AG09309 (cell line): ENCODE measurements at places on chromosomes 12 and 14.

GRCh38 chr12:117042862-117043261 is 56.4 kb downstream of the TESC start:
- no peak for DNase-seq

GRCh38 chr12:24591715-24592440 is 357.0 kb downstream of the BCAT1 start:
- DNase-seq = no peak

DNA sequence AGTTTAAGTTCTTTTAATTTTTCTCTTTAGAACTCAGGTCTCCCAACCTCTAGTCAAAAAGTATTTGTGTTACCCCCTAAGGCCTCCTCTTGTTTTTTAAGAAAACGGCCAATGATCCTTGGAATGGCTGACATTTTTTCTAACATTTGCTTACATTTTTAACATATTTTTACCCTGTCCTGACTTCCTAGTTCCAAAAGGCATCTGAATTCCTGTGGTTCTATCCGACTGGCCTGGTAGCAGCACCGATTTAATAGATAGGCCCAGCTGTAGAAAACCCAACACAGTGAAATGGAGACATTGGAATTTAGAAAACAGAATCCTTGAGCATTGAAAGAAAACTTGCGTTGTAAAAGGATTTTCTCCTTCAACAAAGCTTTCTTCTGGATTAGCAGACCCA is 134.7 kb upstream of the GSC start:
- DNase-seq = no peak

GRCh38 chr12:5779401-5779800 is 165.7 kb downstream of the ANO2 start:
- DNase-seq = no peak

- DNase-seq = no peak
Observed at GRCh38 chr12:18570543-18570942, 167.3 kb downstream of the PLCZ1 start.

- no peak for DNase-seq
Observed at GRCh38 chr14:50999726-51000125, 55.4 kb upstream of the PYGL start.

DNA sequence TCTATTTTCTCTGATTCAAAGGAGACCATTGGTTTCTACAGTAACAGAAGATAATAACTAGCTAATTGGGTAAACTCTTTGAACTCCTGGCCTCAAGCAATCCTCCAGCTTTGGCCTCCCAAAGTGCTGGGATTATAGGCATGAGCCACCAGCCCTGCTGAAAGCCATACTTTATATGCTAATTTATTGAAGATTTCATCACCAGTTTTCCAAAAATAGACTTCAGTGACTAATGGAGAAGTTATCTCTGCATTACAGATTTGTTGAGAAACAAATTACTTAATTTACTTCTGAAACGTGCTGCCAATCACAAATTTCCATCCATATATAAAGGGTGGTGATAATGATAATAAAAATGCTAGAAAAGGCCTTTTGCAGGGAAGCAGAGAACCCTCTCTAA is 1758.1 kb upstream of the SEL1L start:
- no peak for DNase-seq

- no peak for DNase-seq
Observed at GRCh38 chr14:35988550-35988949, 162.4 kb downstream of the BRMS1L start.

- no peak for DNase-seq
Observed at GRCh38 chr12:132158677-132159554, 14.7 kb downstream of the NOC4L start.

DNA sequence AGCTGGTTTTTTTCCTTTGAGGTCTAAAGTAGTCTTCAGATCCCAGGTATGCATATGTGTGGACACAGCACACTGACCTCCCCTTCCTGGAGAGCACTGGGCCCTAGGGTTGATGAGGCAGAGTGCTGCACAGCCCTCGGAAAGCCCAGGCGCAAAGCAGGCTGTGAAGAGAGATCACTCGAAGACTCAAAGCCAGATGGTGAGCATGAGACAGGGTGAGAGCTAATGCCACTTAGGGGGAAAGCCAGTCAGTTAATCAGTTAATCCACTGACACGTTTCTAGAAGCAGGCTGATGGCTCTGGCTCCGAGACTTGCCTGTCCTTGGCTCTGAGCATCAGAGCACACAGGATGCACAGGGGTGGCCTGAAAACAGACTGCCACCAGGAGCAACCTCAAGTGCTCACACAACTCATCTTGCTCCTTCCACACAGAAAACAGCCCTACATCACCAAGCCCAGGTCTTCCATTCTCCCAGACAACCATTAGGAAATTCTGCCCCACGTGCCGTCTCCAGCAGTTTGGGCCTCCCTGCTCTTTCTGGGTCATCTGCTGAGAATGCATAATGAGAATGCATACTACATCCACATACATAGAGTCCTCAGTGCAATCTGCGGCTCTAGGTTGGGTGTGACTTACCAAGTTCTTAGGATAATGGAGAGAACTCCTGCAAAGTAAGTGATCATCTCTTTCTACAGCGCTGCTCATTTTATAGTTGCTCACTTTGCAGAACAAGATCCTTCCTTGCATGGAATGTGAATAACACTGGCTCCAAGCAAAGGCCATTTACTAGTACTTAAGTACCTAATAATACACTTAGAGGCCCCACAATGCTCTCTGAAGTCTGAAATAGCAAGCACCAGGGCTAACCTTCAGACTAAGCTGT is 12.0 kb downstream of the AQP6 start:
- DNase-seq = no peak

GRCh38 chr12:44628180-44628579 is 247.9 kb downstream of the NELL2 start:
- DNase-seq = no peak

- DNase-seq = no peak
Observed at GRCh38 chr12:3791256-3791874, 38.5 kb upstream of the CRACR2A start.

DNA sequence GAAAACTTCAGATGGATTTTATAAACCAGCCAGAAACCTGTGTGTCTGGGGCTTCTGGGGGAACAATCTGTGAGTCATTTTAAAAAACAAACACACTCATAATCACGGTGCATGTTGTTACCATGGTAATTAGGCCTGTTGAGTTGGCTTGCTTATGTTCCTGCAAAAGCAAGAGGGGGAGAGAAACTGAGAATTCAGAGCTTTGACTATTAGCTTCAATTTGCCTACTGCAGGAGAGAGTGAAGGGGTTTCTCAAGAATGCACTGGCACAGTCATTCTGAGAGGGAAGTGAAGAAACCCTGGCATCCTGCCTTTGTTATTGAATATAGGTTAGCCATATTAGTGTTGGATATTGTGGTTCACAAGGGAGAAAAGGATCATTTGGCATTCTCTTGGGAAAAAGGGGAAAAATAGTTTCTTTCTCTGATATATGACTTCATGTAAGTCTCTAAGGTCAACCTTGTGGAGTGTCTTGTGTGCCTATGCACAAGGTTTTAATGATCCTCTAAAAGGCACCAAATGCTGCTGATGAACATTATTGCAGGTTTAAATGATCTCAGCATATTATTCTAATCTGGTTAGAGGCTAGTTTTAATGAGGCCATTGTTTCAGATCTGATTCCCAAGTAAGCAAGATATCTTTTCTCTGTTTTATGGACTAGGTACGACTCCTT is 12.9 kb downstream of the GNG2 start:
- DNase-seq = peak; percentile 74

DNA sequence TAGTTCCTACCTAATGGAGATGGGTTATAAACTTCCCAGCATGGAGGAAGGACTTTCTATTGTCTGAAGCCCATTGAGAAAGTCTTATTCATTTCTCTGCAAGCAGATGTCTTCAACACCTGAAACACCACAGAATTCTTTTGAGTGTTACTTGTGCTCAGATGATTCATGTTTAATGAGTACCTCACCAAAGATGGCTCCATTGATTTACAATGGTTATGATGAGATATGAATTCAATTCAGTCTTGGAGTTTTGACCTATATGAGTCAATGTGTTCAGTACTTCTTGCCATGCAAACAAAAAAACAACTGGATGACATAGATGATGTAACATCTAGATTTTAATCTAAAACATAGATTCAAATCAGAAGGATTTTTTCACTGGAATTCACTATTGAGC is 15.4 kb upstream of the PAWR start:
- no peak for DNase-seq

DNA sequence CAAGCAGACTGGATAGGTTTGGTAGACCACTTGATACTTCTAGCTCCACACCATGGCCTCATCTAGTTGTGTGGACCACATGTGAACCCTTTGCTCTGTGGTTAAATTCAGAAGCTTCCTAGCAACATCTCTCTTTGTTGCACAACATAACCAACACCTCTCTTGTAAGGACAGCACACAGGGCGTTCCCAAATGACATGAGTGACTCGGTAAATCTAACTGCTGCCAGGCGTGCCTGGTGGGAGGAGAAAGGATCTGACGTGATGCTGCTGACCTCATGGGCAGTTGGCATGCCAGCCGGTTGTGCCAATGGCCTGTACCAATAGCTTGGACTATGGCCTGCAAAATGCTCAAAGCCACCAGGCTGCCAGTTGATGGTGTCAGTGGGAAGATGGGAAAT is 93.8 kb downstream of the CPSF2 start:
- DNase-seq = no peak

- no peak for DNase-seq
Observed at GRCh38 chr14:53062856-53063255, 90.3 kb downstream of the DDHD1 start.

- DNase-seq = no peak
Observed at GRCh38 chr12:121455766-121456420, 56.0 kb downstream of the RNF34 start.

DNA sequence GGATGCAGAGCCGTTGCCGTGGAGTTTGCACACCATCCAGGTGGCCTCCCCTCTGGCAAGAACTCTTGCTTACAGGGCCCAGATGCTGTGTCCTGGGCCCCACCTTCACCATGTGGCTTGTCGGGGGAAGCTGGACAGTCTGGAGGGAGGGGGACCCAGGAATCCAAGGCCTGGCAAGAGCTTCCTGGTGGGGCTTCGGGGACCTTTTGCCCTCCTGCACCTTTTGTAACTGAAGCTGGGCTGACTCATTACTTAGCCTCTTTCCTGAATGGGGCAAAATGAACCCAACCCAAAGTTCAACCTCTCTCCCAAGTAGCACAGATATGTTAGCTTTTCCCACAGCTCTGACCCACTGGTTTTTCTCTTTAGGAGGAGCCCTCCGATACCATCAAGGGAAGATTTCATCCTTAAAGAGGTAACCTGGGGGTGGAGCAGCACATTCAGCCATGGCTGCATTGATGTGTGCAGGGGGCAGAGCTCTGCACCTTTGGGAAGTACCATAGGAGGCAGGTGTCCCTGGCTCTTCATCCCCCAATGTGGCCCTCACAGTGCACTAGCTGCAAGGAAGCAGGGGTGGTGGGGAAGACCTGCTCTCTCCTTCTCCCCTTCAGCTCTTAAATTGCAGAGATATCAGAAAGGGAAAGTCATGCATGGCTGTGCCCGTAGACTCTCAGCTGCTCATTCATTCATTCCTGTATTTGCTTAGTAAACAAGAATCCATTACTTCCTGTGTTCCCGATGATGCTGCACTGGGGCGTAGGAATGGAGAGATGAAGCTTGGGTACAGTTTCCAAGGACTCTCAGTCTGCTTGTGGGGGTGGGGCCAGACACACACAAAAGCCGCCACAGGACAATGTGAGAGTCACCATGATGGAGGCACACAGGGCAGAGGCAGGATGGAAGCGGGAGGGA is 13.0 kb downstream of the MVK start:
- no peak for DNase-seq

- DNase-seq = peak; percentile 66
Observed at GRCh38 chr12:42144408-42145196, at the start of gene GXYLT1. TSS of gene GXYLT1 (minus strand) at chr12:42144874. CDS start at chr12:42144646, 228 bp downstream.

DNA sequence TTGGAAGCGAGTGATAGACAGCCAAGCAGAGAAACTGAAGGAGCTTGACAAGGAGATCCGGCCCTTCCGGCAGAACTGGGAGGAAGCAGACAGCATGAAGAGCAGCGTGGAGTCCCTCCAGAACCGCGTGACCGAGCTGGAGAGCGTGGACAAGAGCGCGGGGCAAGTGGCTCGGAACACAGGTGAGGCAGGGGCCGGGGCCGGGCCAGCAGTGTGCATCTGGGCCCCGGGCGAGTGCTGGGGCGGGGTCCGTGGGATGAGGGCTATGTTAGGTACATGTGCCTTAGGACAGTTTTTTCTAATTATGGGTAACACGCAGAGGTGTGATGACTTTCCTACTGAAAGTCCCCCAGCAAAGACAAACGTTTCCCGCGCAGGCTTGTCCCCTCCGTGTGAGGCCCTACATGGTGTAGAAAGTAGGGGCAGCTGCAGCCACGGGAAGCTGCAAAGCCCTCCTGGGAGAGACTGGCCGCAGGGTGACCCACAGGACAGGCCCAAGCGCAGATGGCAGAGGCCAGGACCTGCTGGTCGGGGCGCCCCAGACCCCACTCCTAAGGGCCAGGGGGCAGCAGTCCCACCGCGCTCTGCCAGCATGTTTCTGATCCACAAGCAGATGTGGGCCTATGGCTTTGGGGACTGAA is 19.1 kb upstream of the AMN start:
- no peak for DNase-seq

DNA sequence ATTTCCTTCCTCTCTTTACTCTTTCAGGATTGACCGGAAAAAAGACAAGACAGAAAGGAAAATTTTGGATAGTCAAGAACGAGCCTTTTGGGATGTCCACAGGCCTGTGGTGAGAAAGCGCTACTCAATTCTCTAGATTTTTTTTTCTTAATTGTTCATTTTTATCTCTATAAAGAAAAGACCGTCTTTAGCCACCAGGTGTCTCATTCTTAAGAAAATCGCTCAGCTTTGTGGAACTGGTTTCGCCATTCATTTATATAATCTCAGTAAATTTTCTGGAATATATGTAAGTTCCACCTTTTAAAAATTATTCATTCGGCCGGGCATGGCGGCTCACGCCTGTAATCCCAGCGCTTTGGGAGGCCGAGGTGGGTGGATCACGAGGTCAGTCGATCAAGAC is 421.1 kb downstream of the DPF3 start:
- no peak for DNase-seq

DNA sequence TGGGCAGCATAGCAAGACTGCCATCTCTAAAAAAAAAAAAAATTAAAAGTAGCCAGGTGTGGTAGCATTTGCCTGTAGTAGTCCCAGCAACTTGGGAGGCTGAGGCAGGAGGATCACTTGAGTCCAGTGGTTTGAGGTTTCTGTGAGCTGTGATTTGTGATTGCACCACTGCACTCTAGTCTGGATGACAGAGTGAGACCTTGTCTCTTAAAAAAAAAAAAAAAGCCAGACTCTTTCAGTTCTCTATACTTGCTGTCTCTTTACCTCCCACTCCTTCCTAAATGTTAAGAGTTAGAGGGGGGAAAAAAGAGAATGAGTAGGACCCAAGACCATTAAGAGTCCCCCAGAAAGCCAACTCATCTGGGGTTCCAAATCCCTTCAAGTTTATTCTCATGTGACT is 17.8 kb downstream of the EIF2S1 start:
- no peak for DNase-seq

GRCh38 chr14:88095791-88096190 is 90.9 kb downstream of the GPR65 start:
- DNase-seq = no peak

- DNase-seq = no peak
Observed at GRCh38 chr14:82694820-82695219, 1161.2 kb upstream of the SEL1L start.

DNA sequence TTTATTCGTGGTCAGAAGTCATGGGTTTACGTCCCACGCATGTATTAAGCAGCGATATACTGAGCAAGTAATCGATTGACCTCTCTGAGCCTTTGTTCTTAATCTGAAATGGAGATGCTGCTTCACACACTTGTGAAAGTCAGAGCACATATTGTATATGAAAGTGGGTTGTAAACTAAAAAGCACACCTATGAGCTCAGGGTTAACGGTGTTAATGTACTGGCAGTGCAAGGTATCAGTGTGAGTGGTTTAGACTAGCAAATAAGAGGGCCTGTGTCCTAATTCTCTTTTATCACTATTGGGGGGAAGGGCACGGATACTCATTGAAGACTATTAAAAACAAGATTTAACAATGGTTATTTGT is 676 bp downstream of the MRPL42 start:
- DNase-seq = no peak
